Stimulated activated CD8-positive, alpha-beta memory T cell treated with anti-CD3 and anti-CD28 coated beads, Interleukin-12 subunit alpha, Interleukin-12 subunit beta, amount 100 ng/mL, for 1 hour (primary cell): ENCODE measurements at places on chromosomes 4 and X.
A peak's percentile ranks its signal among the peaks of the same experiment; 100 is the strongest.

DNA sequence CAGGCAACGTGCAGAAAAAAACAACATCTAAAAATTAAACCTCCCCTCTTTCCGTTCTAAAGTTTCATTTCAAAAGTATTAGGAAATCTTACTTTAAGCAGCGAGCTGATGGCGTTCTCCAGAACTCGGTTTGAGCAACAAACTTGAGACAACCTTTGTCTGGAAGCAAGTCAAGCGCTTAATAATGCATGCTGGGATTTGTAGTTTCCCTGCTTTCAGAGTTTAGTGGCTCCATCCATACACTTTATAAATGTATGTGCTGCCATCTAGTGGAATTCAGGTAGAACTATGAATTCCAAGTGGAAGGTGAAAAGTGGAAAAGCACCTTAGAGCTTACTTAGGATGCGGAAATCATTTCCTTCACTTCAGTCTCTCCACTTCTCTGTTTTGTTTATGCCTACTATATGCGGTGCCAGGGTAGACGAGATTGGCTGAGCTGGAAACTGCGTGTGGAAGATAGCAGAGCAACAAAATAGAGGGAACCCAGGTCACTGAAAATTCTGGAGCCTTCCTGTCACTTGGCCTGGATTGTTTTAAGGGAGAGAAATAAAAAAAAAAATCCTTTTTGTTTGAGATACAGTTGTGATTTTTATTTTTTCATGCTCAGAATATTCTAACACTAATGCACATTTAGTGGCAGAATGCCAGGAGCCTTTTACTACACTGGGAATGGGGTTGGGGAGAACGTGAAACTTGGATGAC lies at the start of gene BDH2:
TSS of gene BDH2 (minus strand) at position 144 of the 702 bp plus-strand sequence. CDS start 3,580 bp downstream, outside the sequence.
- peak; percentile 22 for DNase-seq

DNA sequence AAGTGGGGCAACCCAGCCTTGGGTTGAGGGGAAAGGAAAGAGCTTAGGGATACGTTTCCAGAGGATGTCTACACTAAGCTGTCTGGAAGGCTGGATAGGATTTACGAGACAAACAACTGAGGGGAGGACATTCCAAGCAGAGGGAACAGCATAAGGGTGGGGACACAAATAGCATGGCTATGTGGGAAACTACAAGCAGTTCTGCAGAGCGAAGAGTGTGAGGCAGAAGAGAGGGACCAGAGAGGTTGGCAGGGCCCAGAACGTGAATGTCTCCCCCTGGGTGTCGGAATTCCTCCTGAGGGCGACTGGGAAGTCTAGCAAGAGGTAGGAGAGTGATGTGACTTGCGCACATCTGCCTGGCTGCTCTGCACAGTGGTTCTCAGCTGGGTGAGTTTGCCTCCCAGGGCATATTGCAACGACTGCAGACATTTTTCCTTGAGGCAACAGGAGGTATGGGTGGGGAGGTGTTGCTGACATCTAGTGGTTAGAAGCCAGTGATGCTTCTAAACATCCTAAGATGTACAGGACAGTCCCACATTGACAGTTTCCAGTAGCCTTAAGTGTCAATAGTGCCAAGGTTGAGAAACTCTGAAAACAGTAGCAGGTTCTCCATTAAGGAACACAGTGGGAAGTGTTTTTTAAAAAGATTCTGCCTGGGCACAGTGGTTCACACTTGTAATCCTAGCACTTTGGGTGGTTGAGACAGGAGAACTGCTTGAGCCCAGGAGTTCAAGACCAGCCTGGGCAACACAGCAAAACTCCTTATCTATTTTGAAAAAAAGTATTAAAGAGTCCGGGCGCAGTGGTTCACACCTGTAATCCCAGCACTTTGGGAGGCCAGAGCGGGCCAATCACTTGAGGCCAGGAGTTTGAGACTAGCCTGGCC lies 9.2 kb downstream of the NDUFA1 start:
- no peak for DNase-seq

- no peak for DNase-seq
Measured at GRCh38 chr4:165905405-165906027, 32.5 kb downstream of the TLL1 start.

- DNase-seq: no peak
Measured at GRCh38 chr4:7416745-7417432, 17.8 kb downstream of the PSAPL1 start.

GRCh38 chr4:76544725-76545124 lies 109.7 kb downstream of the SHROOM3 start:
- no peak for DNase-seq

DNA sequence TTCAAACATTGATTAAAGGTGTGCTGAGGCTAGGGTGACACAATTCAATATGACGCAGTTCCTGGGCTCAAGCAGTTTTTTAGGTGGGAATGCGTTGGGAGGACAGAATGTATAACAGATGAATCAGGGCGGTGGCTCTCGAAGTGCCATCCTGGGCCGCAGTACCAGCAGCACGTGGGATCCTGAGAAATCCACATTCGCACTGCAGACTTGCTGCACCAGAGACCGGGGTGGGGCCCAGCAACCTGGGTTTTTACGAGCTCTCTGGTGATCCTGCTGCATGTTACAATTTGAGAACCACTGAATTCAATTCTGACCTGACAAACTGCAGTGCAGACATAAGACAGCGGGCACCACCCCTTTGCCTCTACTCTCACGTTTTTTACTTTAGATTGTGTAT lies 30.4 kb downstream of the FAM149A start:
- no peak for DNase-seq

DNA sequence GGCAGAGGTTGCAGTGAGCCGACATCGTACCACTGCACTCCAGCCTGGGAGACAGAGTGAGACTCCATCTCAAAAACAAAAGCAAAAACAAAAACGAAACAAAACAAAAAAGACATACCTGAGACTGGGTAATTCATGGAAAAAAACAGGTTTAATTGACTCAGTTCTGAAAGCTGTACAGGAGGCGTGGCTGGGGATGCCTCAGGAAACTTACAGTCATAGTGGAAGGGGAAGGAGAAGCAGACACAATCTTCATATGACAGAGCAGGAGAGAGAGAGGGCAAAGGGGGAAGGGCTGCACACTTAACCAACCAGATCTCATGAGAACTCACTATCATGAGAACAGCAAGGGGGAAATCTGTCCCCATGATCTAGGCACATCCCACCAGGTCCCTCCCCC lies 229.5 kb downstream of the STK32B start:
- no peak for DNase-seq

DNA sequence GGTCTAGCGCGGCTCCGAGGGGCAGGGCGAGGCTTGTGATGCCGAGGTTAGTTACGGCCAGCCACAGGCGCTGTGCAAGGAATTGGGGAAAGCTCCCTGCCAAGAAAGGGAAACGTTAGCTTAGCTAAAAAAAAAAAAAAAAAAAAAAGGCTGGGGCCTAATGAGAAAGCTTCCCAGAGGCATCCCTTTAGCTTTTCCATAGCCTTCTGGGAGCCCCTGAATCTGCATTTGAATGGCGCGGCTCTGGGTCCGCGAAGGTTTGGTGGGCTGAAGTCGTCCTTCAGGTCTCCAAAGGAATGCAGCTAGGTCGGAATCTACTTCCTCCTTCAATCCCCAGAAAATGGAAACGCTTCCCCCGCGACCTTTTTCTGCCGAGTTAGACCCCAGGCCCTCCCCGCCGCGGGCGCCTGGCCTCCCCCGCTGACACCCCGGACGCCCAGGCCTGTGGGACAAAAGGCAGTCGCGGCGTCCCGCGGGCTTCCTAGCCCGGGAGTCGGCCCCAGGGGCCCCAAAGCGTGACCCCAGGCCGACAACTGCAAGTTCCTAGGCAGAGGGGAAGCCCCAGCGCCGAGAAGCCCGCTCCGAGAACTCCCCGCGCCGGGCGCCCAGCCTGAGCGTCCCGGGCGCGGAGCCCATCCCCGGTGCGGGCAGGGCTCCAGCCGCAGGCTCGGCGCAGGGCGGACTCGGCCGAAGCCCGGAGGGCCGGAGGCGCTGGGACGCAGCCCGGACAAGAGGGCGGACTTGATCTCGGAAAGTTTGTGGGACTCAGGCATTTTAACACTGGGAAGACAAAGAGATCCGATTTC lies 605 bp upstream of the FAT1 start:
- no peak for DNase-seq

GRCh38 chr4:821181-821591 lies 4.7 kb downstream of the CPLX1 start:
- DNase-seq: no peak

GRCh38 chrX:125248931-125249330 lies 70.7 kb upstream of the TEX13C start:
- DNase-seq: no peak

DNA sequence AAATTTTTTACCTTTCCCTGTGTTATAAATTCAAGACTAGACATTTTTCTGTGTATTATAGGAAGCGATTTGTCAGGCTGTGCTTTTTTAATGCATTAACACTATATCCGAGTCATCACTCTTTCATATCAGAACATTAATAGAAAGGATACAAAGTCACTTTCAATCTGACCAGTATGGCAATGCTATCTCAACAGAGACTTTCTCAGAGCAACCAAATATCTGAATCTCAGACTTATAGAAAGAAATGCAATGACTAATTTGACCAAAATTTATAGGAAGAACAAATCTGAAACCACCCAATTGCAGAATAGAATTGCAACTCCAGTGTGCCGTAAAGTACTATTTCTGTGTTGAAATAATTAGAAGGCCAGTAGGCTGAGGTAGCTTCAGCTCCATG lies 473 bp upstream of the TKTL2 start:
- no peak for DNase-seq

DNA sequence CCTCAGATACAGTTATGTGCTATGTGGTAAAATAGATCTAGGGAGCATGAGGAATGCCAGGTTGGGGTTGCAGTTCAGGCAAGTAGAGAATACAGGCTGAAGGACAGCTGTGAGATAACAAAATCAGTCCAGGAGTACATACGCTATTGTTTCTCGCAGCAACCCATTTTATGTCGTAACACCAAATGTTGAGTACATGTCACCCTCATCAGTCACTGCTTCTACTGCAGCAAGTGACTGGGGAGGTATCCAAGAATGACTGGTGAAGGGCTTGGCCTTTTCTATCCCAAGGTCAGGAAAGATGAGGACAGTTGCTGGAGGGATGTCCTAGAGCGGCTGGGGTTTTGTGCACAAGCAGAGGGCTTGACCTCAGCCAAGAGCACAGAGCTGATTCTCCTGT lies 172.1 kb downstream of the CBR4 start:
- no peak for DNase-seq

DNA sequence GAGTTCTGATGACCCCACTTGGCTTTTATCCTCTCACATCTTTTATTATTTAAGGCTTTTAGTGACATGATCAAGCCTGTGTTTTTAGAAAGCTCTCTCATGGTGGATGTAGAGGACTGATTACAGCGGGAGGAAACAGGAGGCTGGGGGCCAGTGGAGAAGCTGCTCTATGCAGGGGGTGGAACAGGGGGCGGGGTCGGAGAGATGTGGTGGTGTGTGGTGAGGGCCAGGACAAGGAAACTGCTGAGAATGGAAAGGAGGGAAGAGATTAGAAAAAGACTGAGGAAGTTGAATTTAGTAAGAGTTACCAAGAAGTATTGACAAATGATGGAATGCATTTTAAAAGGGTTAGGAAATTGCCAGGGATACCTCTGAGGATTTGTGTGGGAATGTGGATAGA lies 292.2 kb downstream of the ZIC3 start:
- no peak for DNase-seq

GRCh38 chr4:100826067-100826466 lies 308.2 kb upstream of the EMCN start:
- no peak for DNase-seq

- DNase-seq: no peak
Measured at GRCh38 chr4:58261526-58261925, 1151.3 kb upstream of the IGFBP7 start.
